Heart left ventricle (tissue), 16 donors: ENCODE measurements at places on chromosomes 16 and 17.

DNA sequence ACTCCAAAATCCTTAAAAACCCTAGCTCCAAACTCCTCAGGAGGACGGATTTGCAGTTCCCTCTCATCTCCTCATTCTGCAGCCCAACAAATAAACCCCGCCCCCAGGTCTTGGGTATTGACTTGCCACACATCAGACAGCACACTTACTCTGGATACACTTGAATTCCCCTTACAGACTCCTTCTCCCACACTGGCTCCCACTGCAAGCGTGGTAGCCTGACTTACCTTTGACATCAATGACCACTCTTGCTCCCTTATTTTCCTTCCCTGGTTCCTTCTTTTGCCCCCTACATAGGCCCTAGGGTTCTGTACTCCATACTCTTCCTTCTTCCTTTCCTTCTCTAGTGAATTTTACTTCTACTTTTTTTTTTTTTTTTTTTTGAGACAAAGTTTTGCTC lies 7.5 kb downstream of the RFFL start:
- no peak overlapping the region for H3K4me3 ChIP-seq
- no peak overlapping the region for H3K27ac ChIP-seq
- DNase-seq: no peak

GRCh38 chr17:38735161-38735997 lies 5.2 kb downstream of the CISD3 start:
- H3K36me3 ChIP-seq: peaks cover 49% of the 10 kb centered on the region
- H3K27me3 ChIP-seq: no peaks in the 10 kb centered on the region
- H3K27ac ChIP-seq: peak overlapping the region; percentile 13
- peak; percentile 63 for DNase-seq
- H3K4me1 ChIP-seq: peaks cover 23% of the 10 kb centered on the region

- no peak overlapping the region for H3K4me3 ChIP-seq
- no peaks in the 10 kb centered on the region for H3K36me3 ChIP-seq
- no peak for DNase-seq
- no peaks in the 10 kb centered on the region for H3K4me1 ChIP-seq
These were observed 144.0 kb upstream of the IRX3 start for GRCh38 chr16:54430491-54431030.

DNA sequence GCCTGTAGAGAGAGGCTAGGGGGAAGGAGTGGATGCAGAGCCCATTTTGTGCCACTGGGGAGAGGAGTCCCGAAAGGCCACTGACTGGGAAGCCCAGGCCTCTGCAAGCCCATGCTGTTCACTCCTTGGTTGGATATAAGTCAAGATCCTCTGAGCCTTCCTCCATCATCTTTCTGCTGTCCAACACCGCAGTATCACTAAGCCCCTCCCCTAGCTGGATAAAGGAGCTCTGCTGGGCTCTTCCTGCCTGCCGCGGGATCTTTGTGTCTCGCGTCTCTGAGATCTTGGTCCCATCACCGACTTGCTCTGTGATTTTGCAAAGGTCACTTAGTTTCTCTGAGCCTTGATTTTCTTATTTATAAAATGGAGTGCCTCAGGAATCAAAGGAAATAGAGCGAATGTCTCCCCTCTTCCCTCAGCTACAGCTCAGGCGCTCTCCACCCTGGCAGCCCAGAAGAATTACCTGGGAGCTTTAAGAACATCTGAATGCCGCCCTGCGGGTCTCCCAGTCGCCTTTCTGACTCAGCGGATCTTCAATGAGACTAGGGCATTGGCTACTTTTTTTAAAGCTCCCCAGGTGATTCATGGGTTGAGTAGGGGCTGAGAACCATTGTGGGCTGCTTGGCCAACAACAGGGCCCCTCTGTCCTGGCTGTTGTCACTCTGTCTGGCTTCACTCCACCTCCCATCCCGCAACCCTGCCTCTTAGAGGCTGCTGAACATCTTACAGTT lies 25.2 kb upstream of the TMEM220 start:
- no peak for DNase-seq
- no peaks in the 10 kb centered on the region for H3K4me1 ChIP-seq
- no peak overlapping the region for H3K27ac ChIP-seq
- H3K4me3 ChIP-seq: no peak overlapping the region
- H3K36me3 ChIP-seq: no peaks in the 10 kb centered on the region

DNA sequence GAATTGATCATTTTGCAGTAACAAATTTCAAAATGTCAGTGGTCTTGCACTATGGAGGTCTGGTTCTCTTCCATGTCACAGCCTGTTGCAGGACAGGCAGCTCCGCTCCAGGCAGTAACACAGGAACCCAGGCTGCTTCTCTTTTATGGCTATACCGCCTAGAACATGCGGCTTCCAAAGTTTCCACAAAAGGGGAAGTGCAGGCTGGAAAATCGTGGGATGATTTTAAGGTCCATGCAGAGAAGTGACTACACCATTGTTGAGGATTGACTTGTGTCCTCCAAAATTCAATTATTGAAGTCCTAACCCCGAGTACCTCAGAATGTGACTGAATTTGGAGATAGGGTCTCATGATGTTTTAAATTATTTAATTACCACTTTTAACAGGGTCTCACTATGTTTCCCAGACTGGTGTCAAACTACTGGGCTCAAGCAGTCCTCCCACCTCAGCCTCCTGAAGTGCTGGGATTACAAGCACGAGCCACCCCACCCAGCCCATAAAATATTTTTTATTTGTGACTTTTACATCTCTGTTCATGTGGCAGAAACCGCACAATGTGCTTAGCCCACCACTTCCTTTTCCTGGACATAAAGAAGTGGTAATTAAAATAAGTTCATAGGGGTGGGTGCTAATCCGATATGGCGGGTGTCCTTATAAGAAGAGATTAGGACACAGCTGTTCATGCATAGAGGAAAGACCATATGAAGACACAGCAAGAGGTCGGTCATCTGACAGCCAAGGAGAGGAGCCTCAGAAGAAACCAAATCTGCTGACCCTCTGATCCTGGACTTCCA lies 279.2 kb upstream of the RPL38 start:
- H3K27me3 ChIP-seq: peaks cover 3% of the 10 kb centered on the region
- H3K4me1 ChIP-seq: no peaks in the 10 kb centered on the region
- H3K4me3 ChIP-seq: no peak overlapping the region
- no peaks in the 10 kb centered on the region for H3K36me3 ChIP-seq
- H3K27ac ChIP-seq: no peak overlapping the region

- H3K27me3 ChIP-seq: peaks cover 4% of the 10 kb centered on the region
- peaks cover 8% of the 10 kb centered on the region for H3K4me1 ChIP-seq
- no peak overlapping the region for H3K27ac ChIP-seq
- no peaks in the 10 kb centered on the region for H3K36me3 ChIP-seq
- peak overlapping the region; percentile 64 for H3K4me3 ChIP-seq
These were observed 6.9 kb upstream of the ACTG1 start for GRCh38 chr17:81519284-81520020.

- no peak overlapping the region for H3K27ac ChIP-seq
- H3K4me3 ChIP-seq: no peak overlapping the region
- DNase-seq: no peak
These were observed 27.6 kb upstream of the DLX3 start for GRCh38 chr17:50022463-50023130.

DNA sequence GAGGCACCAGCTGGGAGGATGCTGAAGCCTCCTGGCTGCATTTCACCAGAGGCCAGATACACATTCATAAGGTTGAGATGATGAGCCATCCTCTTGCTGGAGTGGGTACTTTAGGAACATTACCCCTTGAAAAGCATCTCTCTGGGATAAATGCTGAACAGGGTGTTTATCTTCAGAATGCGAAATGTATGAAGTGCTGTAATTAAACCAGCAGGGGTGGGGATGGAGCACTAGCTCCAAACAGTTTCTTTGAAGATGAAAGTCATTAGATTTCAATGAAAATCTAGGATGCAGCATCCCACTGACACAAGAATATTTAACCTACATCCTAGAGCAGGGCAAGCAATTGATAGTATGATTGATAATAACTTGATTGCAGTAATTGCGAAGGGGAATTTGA lies 158.1 kb downstream of the CYLD start:
- H3K27ac ChIP-seq: no peak overlapping the region
- H3K4me3 ChIP-seq: no peak overlapping the region
- no peaks in the 10 kb centered on the region for H3K4me1 ChIP-seq
- H3K27me3 ChIP-seq: no peaks in the 10 kb centered on the region
- DNase-seq: no peak
- H3K36me3 ChIP-seq: no peaks in the 10 kb centered on the region

- no peak for DNase-seq
- no peak overlapping the region for H3K27ac ChIP-seq
- H3K27me3 ChIP-seq: no peaks in the 10 kb centered on the region
- H3K36me3 ChIP-seq: no peaks in the 10 kb centered on the region
- H3K4me3 ChIP-seq: no peak overlapping the region
These were observed 30.5 kb downstream of the SNTB2 start for GRCh38 chr16:69217433-69217832.

DNA sequence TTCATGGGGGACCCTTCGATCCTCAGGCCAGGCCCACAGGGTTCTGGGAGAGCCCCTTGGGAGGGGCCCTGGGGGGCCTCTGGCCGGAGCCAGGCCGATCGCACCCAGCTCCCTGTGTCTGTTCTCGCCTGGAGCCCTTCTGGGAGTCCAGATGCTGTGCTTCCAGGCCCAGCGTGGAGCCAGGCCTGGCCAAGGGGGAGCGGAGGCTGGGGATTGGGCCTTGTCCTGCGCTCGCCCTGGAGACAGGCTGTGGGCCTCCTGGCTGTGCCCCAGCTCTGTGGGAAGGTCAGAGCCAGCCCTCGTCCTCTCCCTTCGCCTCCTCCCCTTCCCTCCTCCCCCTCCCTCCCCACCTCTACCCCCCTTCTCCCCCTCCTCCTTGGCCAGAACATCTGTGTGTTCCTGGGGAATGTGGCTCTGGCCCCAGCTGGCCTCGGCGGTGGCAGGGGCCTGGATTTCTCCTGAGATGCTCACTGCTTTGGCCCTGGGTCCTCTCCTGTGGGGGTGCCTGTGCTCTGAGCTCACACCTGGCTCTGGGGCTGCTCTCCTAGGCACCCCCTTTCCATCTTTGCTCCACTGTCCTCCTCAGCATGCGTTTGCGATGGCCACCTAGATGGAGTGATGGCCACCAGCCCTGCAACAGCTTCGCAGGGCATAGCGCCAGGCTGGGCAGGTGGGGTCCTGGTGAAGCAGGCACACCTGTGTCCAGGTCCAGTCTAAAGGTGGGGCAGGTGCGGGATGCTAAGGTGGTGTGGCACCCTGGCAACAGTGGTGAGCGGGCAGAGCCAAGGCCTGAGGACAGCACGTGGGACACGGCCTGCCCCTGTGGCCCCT lies 90.6 kb upstream of the CIBAR2 start:
- peak; percentile 92 for DNase-seq
- H3K27ac ChIP-seq: peak overlapping the region; percentile 90
- no peak overlapping the region for H3K4me3 ChIP-seq
- no peaks in the 10 kb centered on the region for H3K36me3 ChIP-seq
- peaks cover 38% of the 10 kb centered on the region for H3K4me1 ChIP-seq

DNA sequence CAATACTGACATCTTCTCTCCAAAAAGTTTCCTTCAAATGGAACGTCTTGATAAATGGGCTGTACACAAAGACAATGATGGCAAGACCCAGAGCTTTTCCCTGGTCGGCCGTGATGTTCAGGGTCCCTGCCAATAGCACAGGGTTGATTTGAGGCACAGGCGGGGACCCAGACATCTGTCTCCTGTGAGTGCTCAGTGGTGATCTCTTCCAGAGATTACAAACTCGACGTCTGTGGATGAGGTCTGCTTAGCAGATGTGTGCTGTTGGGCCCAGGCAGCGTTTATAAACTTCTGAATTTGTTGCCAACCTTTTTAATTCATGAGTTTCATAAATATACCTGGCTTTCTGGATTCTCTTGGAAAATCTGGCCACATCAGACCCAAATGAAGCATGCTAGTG lies 14.9 kb downstream of the CPPED1 start:
- H3K36me3 ChIP-seq: no peaks in the 10 kb centered on the region
- no peak overlapping the region for H3K27ac ChIP-seq
- H3K4me1 ChIP-seq: no peaks in the 10 kb centered on the region
- no peak overlapping the region for H3K4me3 ChIP-seq
- DNase-seq: no peak
- H3K27me3 ChIP-seq: no peaks in the 10 kb centered on the region
